ENCODE measurements at places on chromosomes 7 and 10.

DNA sequence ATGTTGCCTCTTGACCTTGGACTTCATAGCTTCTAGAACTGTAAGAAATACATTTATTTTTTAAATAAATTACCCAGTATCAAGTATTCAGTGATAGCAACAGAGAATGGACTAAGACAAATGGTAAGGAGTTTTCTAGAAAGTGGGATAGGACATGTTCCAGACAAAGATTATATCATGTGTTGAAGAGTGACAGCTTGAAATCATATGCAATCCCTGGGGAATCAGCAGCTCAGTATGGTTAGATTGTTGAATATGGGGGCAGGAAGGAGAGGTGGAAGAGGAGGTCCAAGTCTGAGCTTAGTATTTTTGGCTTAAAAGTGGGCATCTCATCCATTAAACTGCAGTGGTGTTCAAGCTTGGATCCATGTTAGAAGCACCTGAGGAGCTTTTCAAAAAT is 74.1 kb downstream of the ENTPD1 start:
- DNase-seq, result no peak

- DNase-seq, result no peak
Measured at GRCh38 chr7:69399401-69399800, 198.9 kb upstream of the AUTS2 start.

- DNase-seq, result no peak
Measured at GRCh38 chr10:128660726-128661125, 534.5 kb upstream of the MKI67 start.

- DNase-seq, result no peak
Measured at GRCh38 chr7:24914465-24914859, 65.5 kb downstream of the OSBPL3 start.

DNA sequence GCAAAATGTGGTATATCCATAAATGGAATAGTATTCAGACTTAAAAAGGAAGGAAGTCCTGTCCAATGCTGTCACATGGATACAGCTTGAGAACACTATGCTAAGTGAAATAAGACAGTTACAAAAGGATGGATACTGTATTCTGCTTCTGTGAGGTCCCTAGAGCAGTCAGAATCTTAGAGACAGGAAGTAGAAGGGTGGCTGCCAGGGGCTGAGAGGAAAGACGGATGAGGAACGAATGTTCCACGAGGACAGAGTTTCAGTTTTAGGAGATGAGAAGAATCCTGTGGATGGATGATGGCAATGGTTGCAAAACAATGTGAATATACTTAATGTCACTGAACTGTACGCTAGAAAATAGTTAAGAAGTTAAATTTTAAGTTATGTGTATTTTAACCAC is 3.8 kb downstream of the PRKCQ start:
- DNase-seq, result no peak

- peak; percentile 68 for DNase-seq
Measured at GRCh38 chr10:17229016-17229716, 1.1 kb downstream of the VIM start.

DNA sequence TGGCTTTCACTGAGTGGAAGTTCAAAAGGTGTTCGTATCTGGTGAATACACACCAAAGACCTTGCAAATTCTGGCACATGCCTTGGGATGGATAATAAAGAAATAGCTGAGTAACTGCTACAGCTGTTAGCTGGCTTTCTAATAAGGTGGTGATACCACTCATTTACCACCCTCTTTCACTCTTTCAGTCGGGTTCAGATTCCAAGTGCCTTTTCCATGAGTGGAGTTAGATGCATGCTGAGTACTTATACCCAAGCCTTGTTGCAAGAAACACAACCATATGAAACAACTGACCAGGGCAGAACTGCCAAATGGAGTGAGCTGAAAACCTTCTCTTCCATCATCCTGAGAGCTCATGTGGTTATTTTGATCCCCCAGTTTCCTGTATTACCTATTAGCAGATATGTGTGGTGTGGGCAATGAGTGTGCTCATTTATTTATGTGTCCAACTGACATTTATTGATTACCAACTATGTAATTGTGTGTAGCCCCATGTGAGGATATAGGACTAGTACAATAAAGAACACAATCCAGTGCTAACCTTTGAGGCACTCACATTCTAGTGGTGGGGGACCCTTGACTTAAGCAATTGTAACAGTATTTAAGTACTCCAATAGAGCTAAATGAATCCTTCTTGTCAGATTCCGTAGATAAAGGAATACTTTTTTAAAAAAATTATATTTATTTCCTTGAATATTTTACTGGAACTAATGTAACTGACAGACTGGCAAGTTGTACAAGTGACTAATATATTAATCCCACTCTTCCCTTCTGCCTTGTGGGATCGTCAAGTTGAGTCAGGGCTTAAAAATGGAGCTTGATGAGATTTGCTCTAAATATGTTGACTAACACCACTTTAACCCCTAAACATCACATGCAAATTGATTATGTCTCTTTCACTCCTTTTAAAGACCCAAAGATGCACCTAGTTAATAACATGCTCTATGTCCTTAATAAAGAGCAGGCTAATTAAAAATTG is 124.7 kb downstream of the ARID5B start:
- DNase-seq, result no peak

- DNase-seq, result no peak
Measured at GRCh38 chr7:13821152-13821787, 168.2 kb downstream of the ETV1 start.

GRCh38 chr7:117091721-117092120 is 138.4 kb downstream of the ST7 start:
- DNase-seq, result no peak

DNA sequence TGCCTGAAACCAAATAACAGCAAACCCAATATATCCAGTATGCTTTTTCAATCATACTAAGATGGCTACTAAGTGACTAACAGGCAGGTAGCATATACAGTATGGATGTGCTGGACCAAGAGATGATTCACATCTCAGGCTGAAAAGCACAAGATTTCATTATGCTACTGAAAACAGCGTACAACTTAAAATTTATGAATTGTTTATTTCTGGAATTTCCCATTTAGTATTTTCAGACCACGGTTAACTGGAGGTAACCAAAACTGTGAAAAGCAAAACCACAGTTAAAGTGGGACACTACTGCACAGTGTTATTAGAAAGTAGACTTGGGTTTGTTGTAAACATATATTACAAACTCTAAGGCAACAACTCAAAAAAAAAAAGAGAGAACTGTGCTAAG is 91.5 kb downstream of the KMT2C start:
- no peak for DNase-seq

DNA sequence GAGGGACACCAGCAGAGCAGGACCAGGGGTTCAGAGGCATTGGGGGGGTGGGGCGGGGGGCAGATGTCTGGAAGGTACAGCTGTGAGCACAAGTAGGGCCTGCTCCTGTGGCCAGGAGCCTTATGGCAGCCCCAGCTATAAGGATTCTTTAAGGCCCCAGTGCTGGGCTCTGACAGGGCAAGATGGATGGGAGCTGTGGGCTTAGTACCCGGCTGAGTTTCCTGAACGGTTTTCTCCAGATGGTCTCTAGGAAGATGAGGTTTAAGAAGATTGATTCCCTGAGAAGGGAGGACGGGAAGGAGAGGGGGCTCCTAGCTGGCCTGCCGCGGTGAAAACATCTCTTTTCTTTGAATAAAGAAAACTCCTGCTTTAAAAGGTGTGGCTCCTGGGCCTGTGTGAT is 30.1 kb upstream of the COMTD1 start:
- DNase-seq, result no peak

DNA sequence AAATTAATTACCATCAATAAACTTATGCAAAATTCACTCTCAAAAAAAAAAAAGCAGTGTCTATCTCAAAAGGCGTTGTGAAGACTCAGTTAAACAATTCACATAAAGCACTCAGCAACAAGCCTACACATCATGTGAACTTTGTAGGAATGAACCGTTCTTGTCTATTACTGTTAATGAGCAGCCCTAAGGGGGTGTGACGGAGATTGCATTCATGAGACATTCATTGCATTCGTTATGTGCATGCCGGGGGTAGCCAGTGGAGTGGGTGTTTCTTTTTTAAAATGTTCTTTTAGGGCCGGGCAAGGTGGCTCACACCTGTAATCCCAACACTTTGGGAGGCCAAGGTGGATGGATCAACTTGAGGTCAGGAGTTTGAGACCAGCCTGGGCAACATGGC is 193.0 kb downstream of the PRPF18 start:
- DNase-seq, result no peak

- DNase-seq, result no peak
Measured at GRCh38 chr10:83425306-83425705, 714.0 kb upstream of the GHITM start.

DNA sequence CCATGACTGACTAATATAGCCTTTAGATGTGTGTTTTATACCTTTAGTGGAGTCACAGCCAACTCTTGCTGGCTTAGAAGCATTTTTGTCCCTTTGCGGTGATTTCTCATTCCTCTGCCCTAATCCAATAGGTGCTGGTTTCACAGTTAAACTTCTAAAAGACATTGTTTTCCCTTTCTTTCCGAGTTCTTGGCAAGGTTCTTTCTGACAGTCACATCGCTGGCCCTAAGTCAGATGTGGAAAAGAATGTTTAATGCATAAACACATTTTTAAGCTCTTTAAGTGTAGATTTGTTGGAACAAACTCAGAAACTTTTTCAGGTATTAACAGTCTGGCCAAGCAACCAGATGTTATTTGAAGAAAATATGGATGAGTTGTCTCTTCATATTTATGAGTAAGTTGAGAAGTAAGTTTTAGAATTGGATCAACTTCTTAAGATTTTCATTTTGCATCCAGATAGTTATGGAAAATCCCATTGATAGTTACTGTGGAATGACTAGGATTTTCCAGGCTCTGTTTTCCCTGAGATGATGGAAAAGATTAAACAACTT is 4.1 kb downstream of the EPDR1 start:
- DNase-seq, result no peak

GRCh38 chr10:61465171-61465496 is 12.0 kb upstream of the TMEM26 start:
- no peak for DNase-seq

GRCh38 chr10:34780818-34781380 is 34.2 kb downstream of the PARD3 start:
- no peak for DNase-seq

GRCh38 chr7:151248346-151249033 is at the start of gene SMARCD3:
TSS of gene SMARCD3 (minus strand) at chr7:151248694. CDS start at chr7:151248562, 132 bp downstream.
- no peak for DNase-seq

- no peak for DNase-seq
Measured at GRCh38 chr10:99403674-99404073, 26.8 kb downstream of the GOT1 start.

GRCh38 chr10:125883211-125883610 is 2.1 kb upstream of the DHX32 start:
- DNase-seq, result no peak

DNA sequence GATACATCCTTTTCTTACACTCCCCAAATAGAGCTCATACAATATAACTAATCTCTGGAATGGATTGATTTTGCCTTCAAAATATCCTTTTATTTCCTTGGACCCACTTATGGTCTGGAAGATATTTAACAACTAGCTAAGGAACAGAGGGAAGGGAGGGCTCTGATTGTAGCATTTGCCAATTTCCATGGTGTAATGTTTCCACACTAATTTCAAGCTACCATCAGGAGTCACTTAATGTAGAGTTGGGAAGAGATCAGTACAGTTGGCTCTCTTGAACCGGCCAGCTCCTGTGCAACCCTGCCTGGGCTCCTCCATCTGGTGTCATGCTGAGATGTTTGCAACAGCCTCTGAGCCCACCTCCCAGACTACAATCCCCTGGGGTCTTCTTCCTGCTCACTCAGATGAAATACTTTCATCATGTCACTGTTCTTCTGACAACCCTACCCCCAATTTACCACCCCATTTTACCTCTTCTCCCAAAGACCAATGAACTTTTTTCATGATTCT is 8.0 kb upstream of the IL6 start:
- DNase-seq, result no peak

DNA sequence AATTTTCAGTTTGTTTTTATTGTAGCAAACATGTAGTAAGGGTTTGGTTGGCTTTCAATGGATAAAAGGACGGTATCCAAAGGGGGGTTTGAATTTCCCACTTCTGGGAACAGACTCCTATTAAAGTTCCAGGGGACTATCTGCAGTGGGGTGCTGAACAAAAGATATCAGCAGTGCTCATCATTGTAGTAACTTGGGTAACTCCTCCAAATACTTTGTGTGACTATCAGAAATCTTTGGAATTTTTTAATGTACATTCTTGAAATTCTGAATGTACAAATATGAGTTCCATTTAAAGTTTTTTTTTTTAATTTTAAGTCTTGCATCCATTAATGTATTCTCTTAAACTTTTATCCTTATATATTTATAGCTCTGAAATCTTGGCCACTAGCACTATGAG is 42.1 kb downstream of the CYP51A1 start:
- no peak for DNase-seq

DNA sequence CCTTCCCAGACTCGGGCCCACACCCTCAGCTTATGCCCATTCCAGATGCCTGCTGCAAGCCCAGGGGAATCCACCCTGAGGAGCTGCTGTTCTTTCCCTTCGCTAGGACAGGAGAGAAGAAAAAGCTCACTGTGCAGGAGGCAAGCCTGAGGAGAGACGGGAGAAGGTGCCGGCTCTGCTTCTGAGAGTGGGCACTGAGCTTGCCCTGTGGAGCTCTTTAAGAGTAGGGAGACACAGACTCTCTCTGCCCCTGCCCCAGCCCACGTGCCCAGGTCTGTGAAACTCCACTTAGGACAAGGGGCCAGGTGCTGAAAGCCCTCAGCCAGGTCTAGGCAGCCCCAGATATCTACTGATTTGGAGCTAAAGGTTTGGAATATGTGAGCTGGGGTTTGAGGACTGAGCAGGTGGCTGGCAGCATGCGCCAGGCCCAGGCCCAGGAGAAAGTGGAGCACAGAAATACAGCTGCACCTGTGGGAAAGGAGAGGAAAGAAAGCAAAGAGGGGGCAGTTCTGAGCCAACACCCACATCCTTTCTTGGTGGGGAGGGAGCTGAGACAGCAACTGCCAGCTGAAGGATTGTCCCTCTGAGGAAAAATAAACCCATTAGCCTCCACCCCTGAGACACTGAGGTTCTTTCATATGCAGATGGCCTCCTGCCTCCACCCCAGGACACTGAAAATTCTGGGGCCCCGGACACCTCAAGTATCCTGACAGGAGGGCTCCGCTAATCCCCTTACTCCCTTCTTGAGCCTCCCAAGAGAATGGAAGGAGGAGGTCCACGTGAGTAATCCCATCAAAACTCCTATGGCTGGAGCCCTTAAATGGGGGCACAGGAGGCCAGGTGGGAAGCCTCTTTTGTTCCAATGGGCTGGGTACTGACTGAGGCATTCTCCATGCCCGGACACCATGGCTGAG is 7.3 kb downstream of the POLL start:
- no peak for DNase-seq

DNA sequence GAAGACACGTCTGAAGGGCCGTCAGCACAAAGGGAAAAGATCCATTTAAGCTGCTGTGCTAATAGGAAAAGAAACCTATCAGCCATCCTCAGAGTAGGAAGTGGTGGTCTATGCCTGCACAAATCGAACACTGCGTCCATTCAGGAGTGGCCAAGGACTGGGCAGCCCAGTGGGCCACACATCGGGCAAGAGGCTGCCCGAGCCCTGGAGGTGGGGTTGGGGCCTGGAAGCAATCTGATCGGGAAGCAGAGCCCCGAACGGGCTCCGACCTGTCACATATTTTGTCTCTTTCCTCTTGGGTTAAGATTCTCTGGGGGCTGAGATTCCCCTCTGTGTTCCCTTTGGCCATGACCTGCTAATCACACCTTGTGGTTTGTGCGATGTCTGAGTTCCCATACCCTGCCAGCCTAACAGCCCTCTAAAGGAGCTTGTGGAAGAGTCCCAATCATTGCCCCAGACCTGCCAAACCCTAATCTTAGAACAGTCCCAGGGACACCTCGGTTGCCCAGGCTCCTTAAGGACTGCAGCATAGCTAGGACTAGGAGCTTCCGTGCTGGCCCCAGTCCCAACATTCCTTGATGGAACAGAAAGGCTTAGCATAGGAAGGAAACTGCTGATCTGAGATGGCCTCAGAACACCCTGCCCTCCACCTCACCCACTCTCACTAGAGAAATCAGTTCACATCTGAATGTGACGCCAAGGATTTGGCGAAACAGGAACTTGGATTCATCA is 77.9 kb upstream of the SAMD8 start:
- no peak for DNase-seq
